Suprapubic skin (tissue), 4 donors: ENCODE measurements at places on chromosomes 1 and 21. TPM values are rescaled to one million over a fixed set of nuclear protein-coding genes. Genes with fewer than 3 reads are reported as not detected.

- no peaks in the 10 kb centered on the region for H3K36me3 ChIP-seq
- H3K4me1 ChIP-seq, result peaks cover 6% of the 10 kb centered on the region
These were observed 957 bp downstream of the CAPN9 start for GRCh38 chr1:230747890-230748800.

- H3K4me1 ChIP-seq, result peaks cover 5% of the 10 kb centered on the region
- no peak overlapping the region for H3K27ac ChIP-seq
- no peak overlapping the region for H3K4me3 ChIP-seq
- H3K27me3 ChIP-seq, result no peaks in the 10 kb centered on the region
These were observed 146.2 kb upstream of the NFIA start for GRCh38 chr1:60936163-60936562.

DNA sequence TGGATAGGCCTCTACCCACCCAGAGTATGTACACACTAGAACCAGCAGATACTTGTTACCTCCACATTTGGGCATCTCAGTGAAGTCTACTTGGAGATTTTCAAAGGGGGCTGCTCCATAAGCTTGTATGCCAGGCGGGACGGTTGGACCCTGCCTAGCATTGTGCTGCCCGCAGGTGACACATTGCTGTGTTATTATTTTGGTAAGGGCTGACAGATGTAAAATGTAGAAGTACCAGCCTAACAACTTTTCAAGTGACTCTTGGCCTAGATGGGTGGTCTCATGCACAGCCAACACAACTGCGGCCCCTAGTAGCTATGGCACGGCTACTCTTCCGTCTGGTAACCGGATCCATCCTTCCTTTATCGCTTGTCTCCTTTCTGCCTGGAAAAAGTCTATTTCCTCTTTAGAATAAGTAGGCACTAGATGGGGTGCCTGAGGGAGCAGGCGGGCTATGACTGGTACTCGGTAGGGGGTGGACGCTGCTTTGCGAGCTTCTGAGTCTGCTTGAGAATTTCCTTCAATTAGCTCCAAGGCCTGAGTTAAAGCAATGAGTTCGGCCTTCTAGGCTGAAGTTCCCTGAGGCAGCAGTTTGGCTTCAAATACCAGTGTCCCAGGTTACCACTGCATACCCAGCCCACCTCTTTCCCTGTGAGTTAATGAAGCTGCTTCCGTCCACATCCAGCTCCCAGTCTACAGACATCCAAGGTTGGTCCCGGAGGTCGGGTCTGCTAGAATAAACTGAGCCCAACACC is 405.3 kb downstream of the TGFB2 start:
- H3K27ac ChIP-seq, result no peak overlapping the region
- H3K27me3 ChIP-seq, result no peaks in the 10 kb centered on the region
- no peak for DNase-seq
- H3K36me3 ChIP-seq, result no peaks in the 10 kb centered on the region

DNA sequence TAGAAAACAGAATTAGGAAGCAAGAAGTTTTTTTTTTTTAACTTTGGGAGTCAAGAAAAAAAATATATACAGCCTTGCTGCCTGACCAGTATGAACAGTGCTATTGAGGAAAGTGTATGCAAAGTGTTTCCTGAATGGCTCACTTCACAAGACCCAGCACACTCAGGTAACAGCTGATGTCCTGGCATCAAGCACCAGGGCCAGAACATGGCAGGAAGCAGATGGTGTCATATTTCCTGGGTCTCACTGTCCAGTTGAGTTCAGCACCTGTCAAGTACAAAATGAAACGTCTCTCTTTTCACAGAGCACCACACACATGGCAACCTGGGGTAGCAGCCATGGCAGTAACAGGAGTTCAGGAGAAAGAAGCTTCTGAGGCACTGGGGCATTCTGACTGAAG is 372.3 kb downstream of the TTLL7 start:
- H3K4me3 ChIP-seq, result no peak overlapping the region
- H3K4me1 ChIP-seq, result peaks cover 3% of the 10 kb centered on the region
- no peaks in the 10 kb centered on the region for H3K36me3 ChIP-seq
- H3K27me3 ChIP-seq, result no peaks in the 10 kb centered on the region
- DNase-seq, result no peak

Gene HES3
- total RNA-seq, result not detected

Gene VSIG8
- 18.1 TPM for total RNA-seq

Gene COL6A2
- 150 TPM for total RNA-seq
